ENCODE measurements at places on chromosomes 1 and 21. TPM values are rescaled to one million over a fixed set of nuclear protein-coding genes. Genes with fewer than 3 reads are reported as not detected.

- no peak for DNase-seq
Measured at GRCh38 chr1:37574834-37575480, 18.2 kb downstream of the DNALI1 start.

The RGS21 gene
- total RNA-seq = not detected

The PIGC gene
- 20.9 TPM for total RNA-seq

The ZSWIM5 gene
- total RNA-seq = 0.23 TPM

DNA sequence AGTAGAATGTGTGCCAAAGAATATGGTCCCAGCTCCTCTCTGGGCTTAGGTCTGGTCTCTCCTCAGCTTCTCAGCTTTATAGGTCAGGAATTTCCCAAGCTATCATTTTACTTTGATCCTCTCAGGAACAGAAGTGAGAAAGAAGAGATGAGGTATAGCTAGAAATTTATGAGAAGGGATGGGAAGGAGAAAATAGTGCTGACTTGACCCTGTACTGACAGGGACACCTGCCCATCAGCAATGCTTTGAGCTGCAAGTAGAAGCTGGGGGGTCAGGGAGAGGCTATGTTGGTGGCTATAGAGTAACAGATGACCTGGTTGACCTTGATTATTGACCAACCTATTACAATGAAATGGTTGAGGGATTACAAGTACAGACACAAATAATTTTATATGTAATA, 75.0 kb downstream of the XCL2 start:
- DNase-seq = no peak

The GCLM gene
- 20.7 TPM for total RNA-seq

The PDPN gene
- 7.6 TPM for total RNA-seq

DNA sequence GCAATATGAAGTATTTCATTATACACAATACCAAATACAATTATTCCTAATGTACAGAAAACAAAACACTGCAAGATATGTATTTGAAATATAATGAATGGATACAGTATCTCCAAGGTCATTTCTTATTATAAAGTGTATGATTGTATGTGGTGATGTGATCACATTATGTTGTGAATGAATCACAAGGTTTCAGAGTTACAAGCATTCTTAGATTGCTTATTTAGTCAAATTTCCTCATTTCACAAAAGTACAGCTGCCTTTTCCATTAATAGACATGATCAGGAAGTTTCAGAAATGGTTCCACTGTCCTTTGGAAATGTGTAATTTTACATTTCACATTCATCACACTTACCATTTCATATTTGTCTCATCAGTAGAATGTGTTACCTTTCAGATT, 28.3 kb upstream of the NEK7 start:
- DNase-seq = no peak

GRCh38 chr21:46005481-46005881, 23.9 kb downstream of the COL6A1 start:
- no peak for DNase-seq

DNA sequence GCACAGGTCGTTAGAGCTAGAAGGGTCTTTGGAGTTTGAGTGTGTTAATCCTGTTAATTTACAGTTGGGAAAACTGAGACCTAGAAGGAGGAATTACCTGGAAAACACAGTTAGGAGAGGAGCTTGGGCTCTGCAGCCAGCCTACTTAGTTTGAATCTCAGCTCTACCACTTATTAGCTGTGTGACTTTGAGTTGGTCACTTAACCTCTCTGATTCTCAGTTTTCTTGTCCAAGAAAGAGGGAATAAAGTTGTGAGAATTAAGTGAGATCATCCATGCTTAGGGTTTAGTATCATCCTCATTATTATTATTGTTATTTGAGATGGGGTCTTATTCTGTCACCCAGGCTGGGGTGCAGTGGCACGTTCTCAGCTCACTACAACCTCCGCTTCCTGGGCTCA, 5.4 kb upstream of the HTR1D start:
- no peak for DNase-seq

The RAD54L gene
- 23.6 TPM for total RNA-seq

GRCh38 chr21:26368591-26369320, 198.2 kb upstream of the APP start:
- DNase-seq = no peak

The CD160 gene
- total RNA-seq = not detected

DNA sequence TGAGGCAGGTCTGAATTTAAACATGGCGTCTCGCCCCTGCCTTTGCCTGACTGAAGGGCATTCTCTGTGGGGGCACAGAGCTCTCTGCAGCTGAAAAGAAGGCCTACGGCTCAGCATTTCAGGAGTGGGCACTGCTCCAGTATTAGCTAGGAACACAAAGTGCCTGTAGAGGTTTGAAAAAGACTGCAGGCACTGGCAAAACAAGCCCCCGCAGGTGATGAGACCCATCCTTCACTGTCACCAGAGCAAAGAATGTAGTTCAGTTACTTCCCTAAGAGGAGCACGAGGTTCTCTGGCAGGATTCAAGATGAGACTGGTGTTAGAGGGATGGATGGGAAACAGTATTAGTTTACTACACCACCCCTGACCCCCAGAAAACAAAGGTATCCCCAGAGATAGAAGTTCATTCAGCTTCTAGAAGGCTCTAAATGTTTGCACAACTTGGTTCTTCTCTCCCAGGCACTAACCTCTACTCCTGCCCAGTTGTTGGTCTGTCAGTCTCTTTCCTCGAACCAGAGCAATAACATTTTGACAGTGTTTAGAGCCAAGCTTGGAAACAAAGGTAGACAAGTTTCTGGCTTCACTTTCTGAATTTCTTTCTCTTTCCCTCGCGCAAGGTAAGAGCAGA, 101.9 kb upstream of the KCNE2 start:
- no peak for DNase-seq

The HENMT1 gene
- total RNA-seq = 7.7 TPM

The IQCC gene
- total RNA-seq = 3.5 TPM

The C1orf115 gene
- total RNA-seq = 5.5 TPM

DNA sequence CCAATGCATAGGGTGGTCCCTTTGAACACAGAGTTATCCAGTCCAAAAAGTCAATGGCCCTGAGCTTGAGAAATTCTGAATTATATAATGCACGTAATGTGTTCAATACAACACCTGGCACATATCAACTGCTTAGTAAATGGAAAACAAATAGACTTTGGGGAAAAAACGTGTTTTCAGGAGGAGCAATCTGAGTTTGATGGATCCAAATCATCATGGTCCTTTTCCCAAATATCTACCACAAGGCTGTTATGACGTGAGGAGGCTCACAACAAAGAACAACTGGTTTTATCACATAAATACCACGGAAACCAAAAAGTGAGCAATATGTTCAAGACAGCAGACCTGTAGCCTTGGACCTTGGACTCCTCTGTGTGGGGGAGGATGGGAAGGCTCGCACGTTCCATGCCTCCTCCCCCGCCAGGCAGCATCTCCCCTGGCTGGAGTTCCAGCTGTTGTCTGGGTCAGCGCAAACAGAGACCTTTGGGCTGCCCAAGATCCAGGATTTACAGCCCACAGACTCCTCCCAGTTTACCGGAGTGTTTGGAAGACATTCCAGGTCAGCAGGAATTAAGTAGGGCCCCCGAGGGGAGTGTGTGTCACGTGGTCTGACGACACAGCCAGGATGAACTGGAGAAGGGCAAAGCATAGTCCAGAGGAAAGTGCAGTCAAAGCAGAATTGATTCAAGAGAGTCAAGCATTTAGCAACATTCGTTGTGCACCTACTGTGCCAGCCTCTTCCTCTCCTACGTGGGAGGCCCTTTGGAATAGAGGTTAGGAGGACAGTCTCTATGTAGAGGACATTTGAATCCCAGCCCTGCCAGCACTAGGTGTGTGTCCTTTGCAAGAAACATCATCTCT, 32.2 kb upstream of the MED18 start:
- DNase-seq = peak; percentile 61

DNA sequence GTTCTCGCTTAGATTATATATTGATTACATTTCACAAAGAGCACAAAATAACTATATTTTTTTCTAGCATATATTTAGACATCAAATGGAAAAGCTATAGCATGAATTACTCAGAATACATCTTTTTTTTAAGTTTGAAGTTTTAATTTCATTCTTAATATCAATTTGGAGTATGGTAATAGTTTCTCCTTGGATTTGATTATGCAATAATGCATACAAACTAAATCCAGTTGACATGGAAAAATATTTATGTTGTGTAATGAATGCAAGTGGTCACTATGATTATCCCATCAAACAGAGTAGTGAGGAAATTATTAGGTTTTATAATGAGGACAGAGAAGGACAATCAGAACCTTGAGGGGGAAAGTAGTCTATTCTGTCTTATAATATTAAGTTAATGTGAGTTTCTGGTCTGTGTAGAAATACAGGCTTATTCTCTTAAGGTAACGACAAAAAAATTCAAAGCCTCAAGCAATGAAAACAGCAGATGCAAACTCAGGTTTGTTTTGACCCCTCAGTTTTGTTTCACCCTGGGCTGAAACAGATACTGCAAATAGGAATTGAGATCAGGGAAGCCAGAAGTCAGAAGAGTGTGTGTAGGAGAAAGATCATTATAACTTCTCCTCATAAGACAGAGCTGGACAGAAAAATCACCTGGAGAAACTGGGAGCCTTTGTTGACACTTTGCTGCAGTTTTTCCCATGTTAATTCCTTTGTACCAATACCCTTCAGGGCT, 23.7 kb downstream of the LRRC8B start:
- DNase-seq = no peak

- no peak for DNase-seq
Measured at GRCh38 chr1:62922006-62922405, 138.1 kb downstream of the ATG4C start.

DNA sequence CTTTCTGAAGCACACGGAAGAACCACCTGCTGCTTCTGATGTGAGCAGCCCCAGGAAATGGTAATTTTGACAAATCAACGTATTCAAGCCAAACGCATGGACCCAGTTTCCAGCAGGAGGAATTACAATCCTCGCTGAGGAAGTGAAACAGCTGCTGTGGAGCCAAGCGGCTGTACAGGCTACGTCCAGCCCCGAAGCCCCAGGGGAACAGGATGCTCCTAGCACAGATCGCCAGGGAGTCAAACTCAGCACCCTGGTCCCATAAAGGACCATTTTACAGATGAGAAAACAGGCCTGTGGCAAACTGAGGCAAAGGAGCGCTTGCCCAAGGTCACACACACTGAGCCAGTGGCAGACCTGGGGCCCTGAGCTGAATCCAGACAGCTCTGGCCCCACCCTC, 108.0 kb downstream of the PTPRU start:
- no peak for DNase-seq

DNA sequence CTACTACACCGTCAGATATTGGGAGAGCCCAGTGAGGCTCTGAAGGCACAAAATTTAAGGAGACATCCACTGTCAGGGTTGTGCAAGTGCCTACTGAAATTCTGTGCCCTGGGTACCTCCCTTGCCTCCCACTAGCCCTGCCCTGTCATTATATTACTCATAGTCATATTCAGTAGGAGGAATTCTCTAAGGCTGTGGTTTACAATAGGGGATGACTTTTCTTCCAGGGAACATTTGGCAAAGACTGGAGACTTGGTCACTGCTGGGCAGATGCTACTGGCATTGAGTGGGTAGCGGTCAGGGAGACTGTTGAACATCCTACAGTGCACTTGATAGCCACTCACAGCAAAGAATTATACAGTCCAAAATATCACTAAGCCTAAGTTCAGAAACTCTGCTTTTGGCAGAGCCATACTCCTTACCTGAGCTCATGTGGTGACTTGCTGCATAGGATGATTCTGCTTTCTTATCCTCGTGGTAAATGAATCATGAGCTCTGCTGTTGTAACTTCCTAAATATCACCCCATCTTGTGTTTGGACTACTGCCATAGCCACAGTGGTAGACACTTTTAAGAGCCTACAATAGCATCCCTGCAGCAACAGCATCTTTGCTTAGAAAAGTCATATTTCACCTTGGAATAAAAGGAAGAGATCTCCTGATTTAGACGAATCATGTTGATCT, 563.4 kb upstream of the PLXNA2 start:
- DNase-seq = no peak

- no peak for DNase-seq
Measured at GRCh38 chr21:42495765-42496119, 282 bp downstream of the RSPH1 start.

- no peak for DNase-seq
Measured at GRCh38 chr1:55554611-55555010, 339.4 kb upstream of the USP24 start.

Measured in epithelial cell of proximal tubule (primary cell).